ENCODE measurements at places on chromosomes 5 and 9.
A peak's percentile ranks its signal among the peaks of the same experiment; 100 is the strongest.

DNA sequence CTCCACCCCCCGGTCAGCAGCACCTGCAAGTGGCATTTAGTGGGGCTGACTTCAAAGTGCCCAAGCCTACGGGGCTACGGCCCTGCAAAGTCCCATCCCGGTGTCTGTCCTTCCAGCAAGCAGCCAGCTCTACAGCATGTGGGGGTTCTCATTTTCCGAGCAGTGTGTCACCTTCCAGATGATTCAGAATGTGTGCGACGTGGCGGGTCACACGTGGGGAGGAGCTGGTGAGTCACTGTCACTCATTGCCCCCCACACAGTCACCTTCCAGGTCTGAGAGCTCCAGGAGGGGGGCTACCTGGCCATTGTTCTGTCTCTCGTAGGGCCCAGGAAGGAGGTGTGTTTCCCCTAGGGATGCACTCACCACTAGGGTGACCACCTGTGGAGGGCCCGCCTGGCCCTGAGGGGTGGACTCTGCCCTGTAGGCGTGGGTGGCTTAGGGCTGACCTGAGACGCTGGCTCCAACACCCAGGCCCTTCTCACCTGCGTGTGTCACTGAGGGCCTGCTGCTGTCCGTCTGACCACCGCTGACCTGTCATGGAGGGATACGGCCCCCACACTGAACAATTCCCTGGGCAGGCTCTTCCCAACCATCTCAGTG lies 70.2 kb downstream of the SEMA4D start:
- DNase-seq = no peak

DNA sequence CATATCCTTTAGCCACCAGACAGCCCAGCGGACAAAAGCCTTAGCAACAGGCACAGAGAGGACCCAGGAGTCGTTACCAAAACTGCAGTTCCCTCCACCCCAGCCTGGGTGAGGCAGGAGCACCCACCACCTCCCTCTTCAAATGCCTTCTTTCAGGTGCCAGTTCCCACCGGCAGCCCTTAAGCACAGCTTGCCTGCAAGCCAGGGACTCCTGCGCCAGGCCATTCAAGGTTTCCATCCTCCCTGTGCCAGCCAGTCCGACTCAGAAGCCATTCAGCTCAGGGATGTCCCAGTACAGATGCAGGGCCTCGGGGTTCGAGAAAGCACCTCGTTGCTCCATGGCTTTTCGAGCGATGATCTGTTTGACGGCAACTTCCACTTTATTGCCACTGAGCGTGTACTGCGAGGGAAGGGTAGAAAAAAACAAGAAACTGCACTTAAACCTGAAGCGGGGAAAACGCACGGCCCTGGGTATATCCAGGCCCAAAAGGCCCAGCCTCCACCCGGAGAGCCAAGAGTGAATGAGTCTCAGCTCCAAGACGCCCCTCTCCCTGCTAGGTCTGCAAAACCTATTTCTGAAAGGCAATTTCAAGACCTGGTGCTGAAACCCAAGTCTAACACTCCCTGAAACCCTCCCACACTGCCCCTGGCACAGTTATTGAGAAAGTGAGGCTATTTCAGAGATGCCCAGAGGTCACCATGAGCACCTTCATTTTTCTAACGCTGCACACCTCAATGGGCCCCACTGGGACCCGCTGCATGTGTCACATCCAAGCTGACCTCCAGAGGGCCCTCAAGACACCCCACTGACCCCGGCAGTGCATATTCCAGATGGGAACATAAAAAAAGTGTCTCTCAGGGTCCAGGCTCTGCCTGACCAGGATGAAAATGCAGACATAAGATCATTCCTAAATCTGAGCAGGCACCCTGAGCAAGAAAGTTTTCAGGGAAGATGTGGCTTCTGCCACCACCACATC lies 36.8 kb upstream of the ZNF354A start:
- no peak for DNase-seq

GRCh38 chr5:81552852-81553566 lies 159.1 kb upstream of the ACOT12 start:
- DNase-seq = no peak

DNA sequence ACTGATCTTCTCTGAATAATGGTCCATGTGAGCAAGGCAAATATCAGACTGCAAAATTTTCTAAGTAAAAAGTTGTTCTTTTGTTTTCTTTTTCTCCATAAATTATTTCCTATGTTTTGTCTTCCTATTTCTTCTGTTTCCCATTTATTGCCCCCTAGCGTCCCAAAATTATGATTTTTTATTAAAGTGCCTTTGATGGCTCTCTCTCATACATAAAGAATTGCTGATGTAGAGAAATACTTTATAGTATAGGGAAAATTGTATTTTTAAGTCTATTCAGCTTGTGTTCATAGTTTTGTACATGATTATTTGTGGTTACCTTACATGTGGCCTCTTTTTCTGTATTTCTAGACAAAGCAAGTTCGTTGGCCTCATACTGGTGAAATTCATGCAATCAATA lies 1031.2 kb downstream of the EFNA5 start:
- no peak for DNase-seq

DNA sequence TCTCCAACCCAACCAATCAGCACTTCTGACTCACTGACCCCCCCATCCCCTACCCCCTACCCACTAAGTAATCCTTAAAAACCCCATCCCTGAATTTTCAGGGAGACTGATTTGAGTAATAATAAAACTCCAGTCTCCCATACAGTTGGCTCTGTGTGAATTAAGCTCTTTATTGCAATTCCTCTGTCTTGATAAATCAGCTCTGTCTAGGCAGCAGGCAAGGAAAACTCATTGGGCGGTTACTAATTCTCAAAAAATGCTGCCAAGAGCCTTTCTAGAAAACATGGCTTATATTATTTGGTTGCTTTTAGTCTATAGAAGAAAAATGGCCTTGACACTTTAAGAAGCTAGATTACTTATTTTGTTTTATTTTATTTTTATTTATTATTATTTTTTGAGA lies 131.7 kb downstream of the SUSD1 start:
- DNase-seq = no peak

- DNase-seq = no peak
Measured at GRCh38 chr5:131392466-131393095, 128.7 kb downstream of the CDC42SE2 start.

- DNase-seq = no peak
Measured at GRCh38 chr5:81336556-81336955, 35.2 kb downstream of the ZCCHC9 start.

DNA sequence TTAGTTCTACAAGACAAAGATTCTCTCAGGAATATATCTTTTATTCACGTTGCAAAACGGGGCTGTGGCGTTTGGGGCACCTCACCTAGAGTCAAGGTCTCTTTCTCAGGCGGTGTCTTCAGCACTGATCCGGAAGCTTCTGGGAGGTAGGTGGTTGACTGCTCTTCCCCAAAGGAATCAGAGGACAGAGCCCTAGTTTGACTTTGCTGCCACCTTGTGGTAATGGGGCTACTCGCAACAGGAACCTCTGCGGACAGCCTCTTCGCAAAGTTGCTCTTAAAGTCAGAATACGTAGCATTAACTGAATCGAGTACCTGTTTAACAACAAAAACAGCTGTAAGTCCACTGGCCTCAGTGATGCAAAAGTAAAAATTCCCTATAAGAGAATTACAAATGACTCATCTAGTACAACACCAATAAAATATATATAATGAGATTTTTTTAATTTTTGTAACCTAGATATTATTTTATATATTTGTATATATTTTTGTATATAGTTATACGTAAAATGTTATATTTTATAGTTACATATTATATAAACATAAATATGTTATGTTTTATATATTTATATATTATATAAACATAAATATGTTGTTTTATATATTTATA lies 13.3 kb upstream of the GPX8 start:
- DNase-seq = peak; percentile 76

- DNase-seq = no peak
Measured at GRCh38 chr5:134494780-134495179, 30.7 kb upstream of the JADE2 start.
